ENCODE measurements at places on chromosomes 5 and 9.

- no peak for DNase-seq
These were observed 17.4 kb upstream of the PITX1 start for GRCh38 chr5:135051399-135051798.

- DNase-seq, result no peak
These were observed 313.4 kb downstream of the DEPDC1B start for GRCh38 chr5:60386436-60387050.

- no peak for DNase-seq
These were observed 278.1 kb upstream of the CD180 start for GRCh38 chr5:67474597-67475238.

DNA sequence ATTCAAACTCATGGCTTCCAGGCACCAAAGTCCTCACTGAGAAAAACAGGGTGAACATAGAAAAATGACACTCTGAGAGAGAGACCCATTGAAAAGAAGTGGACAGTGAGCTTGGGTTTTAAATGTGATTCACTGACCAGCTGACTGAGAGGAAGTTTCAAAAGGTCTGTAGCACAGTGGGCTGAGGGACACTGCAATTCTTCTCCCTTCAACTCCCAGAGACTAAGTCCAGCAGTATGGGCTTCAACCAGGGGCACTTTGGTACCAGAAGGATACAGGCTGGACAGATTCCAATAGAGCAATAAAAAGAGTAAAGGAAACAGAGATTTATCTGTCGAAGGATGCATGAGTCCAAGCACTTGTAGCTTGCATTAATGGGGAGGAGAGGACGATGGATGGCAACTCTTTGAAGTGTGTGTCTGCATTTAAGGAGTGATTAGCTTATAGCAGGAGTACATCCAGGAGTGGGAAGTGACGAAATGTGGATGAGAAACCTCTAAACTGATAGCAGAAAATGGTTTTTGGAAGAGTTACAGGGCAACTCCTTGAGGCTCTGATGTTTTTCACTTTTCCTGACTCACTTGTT, 117.0 kb upstream of the ANKRD55 start:
- DNase-seq, result no peak

- DNase-seq, result no peak
These were observed 3.1 kb upstream of the KLHL3 start for GRCh38 chr5:137738947-137739346.

- no peak for DNase-seq
These were observed 35.0 kb upstream of the SEMA4D start for GRCh38 chr9:89532944-89533343.

DNA sequence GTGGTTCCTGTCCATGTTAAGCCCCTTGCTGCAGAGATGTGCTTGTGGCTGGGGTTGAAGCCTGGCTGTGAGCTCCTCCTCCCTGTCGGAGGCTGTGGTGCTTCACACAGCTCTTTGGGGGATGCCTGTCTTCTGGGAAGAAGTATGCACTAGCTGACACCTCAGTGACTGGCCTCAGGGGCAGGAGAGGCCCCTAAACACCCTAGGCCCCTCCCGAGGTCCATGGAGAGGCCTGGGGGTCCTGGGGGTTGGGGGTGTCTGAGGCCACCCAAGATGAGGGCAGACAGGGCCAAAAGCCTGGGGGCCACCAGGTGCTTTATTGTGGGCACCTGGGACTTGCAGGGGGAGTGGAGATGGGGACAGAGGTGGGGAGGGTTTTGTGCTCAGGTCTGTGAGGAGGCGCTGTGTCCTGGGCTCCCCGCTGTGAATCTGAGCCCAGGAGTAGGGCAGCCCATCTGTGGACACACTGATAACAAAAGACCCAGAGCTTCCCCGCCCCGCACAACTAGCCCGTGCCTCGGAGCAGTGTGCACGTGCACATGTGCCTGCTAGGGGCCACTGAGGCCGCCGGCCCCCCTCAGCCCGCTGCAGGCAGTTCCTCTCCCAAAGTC, 92.0 kb downstream of the PHF2 start:
- no peak for DNase-seq

GRCh38 chr5:56148453-56148971, 84.6 kb downstream of the ANKRD55 start:
- no peak for DNase-seq

DNA sequence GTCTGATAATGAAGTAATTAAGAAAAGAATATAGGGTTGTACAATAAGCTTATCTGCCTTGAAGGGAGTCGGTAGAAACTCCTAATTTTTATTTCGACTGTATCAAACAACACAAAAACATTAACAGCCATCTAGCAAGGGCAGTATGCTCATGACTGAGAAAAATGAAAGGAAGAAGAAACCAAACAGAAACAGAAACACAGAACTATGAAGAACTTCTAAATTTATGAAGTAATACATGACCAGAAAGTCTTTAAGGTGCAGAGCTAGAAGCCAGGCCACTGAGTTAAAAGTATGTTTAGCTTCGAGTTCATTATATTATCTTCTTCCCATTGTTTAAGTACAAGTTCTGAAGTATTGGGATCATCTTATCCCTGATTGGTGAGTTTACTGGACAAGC, 367.3 kb upstream of the C9orf72 start:
- DNase-seq, result no peak

GRCh38 chr9:8901146-8901545, 1101.6 kb upstream of the DMAC1 start:
- DNase-seq, result no peak
